NCI-H1417 (cell line): ENCODE measurements at places on chromosomes 5 and 9.

DNA sequence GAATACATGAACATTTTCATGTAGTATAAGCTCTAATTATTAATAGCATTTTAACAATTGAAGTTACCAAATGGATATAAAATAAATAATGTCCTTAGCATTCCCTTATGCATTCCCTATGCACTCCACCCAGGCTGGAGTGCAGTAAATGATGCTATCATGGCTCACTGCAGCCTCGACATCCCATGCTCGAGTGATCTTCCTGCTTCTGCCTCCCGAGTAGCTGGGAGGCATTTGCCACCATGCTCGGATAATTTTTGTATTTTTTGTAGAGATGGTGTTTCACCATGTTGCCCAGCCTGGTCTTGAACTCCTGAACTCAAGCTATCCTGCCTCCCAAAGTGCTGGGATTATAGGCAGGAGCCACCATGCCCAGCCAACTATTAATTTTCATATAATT is 184.0 kb downstream of the PBX3 start:
- DNase-seq = no peak

DNA sequence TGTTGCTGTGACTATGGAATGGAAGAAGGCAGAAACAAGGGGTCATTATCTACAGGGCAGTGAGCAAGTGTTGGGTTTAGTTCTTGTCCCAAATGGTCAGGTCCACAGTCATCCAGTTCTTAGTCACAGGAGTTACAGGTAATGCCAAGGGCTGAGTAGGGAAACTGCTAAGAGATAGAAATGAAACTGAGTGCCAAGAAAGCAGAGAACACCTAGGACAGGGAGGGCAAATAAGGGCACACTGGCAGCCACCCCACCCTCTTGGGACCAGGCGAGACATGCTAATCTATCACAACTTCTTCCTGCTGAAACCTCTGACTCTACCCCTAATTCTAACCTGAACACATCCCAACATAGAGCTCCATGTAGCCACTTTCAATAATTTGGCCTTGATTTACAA is 103.2 kb downstream of the KLF4 start:
- no peak for DNase-seq

DNA sequence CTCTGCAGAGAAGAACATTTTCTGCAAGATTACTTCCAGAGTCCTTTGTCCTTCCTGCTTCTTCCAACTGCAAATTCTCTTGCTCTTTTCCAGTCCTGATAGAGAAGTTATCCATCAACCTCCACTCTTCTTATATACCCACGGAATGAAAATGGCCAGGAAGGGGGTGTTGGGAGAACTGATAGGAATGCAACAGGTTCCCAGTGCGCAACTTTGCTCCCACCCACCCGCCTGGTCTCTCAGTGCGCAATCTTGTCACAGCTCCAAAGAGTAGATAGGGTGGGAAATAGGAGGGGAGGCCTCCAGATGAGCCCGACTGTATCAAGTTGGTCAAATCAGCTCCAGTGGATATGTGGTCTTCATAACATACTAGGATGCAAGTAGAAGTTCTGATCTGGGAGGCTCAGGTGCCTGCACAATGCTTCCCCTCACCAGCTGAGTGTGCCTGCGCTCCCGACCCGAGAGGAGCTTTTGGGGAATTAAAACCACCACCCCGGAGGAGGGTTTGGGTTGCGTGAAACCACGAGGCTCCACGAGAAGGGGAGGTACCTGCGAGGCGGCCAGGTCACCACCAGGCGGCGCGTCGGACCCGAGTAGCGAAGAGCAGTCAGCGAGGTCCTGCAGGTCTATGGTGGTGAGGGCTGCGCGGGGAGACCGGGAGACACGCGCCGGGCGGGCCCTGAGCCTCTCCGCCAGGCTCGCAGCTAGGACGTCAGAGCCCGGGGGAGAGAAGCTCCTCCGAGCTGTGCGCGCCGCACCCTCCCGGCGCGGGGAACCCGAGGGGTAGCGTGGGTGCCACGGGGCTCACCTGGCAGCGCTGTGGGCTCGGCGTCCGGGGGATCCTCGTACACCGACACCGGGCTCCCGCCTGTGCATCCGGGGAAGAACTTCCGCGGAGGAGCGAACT is 835 bp downstream of the MCIDAS start:
- DNase-seq = peak; percentile 83

DNA sequence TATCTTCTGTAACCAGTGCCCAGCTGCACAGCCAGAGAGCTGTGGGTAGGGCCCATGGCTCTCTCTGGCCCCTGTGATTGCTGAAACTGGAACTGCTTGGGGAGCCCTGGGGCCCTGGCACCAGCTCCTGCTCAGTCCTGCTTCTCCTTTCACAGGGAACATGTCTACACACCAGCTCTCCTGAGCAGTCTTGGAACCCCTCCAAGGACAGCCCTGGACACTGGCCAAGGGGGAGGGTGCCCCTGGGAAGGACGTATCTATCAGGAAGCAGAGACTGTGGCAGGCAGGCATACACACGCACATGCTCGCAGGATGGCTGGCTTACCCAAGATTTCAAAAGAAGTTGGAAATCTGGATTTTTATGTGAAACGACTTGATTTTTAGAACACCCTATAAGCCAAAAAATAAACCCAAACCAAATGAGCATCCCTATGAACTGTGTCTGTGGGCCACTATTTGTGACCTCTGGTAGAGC is 8.8 kb upstream of the TRAF1 start:
- peak; percentile 90 for DNase-seq

DNA sequence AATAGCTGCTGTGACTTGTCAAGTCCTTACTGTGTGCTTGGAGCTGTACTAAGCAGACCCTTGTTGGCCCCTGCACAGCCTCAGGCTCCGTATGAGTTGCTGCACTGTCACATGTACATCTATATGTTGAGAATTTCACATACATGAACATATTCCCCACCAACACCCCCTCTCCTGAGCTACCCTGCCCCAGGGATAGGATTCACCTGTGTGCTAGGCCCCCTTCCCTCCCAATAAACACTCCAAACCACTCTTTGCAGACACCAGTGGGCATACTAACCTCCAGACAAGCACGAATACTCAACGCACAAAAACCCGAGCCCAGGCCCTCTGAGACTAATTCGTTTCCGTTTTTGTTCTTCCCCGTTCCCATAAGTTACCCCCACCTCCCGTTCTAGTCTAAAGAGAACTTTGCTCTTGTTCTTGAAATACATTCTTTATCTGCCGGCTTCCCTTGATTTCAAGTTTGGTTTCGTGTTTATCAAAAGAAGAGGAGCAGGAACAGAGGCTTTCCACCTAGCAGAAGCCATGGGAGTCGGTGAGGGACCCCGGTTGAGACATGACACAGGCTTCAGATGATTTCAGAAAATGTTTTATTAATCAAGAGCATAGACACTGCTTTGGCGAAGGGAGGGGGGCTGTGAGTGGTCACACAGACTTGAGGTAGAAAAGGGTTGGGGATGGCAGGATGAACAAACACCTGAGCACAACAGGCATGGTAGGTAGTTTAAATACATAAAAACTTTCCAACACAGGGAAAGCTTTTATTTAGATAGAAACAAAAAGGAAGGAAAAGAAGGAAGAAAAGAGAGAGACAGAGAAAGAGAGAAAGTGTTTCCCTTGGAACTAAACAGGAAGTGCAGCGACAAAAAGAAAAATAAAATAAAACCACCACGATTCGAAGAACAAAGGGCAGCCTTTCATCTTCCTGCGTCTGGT is 3.4 kb downstream of the HAND1 start:
- no peak for DNase-seq

- no peak for DNase-seq
Measured at GRCh38 chr5:71679714-71680113, 39.4 kb upstream of the CARTPT start.

DNA sequence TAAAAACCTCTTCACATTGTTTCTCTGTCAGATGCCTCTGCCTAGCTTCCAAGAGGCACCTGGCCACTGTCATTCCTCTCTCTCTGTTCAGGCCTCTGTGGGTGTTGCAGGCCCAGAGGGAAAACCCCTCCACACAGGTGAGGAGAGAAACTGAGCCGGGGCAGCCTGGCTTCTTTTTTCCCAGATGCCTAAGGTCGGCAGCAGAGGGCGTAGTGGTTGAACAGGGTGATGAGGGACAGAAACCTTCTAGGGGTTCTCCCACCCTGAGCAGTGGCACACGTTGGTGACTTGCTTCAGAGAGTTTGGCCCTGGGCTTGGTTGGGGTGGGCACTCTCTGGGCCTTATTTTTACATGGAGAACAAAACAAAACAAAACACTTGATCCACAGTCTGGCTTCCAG is 12.2 kb downstream of the IL9 start:
- DNase-seq = no peak

GRCh38 chr5:107666051-107666655 is 4.6 kb downstream of the EFNA5 start:
- DNase-seq = no peak

DNA sequence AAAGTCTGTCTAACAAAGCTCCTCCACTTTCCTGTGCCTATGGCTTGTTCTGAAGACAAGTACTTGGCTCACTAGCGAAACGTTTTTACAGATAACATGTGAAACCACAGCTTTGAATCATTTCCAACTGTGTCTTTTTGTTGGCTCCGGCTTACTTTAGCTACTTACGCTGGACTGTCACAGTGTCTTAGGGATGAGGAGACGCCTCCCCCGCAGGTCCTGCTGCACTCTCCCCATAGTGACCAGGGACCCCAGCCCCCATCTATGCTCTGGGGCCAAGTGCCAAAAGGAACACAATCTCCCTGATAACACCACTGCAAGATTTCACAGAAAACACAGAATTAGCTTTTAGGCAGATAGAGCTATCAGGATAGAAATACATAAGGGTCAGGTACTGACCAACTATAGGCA is 219.1 kb downstream of the ADAMTS6 start:
- DNase-seq = no peak
